Melanocyte of skin (primary cell): ENCODE measurements at places on chromosomes 3 and 15. TPM values are rescaled to one million over a fixed set of nuclear protein-coding genes. Genes with fewer than 3 reads are reported as not detected.

DCUN1D1 gene
- 26.8 and 34.2 TPM in 2 replicates for total RNA-seq

FAM43A gene
- total RNA-seq: 9.1 and 20.0 TPM in 2 replicates

AMT gene
- total RNA-seq: 0.93 and 2.0 TPM in 2 replicates

NAALADL2 gene
- total RNA-seq: 12.0 and 15.3 TPM in 2 replicates

KLHDC8B gene
- total RNA-seq: 12.7 and 14.9 TPM in 2 replicates

SCN11A gene
- not detected in 2 replicates for total RNA-seq

PPP1R14D gene
- not detected in 2 replicates for total RNA-seq

PARP15 gene
- 0.34 and 1.1 TPM in 2 replicates for total RNA-seq

ERC2 gene
- under 0.01 TPM in 1 of 2 replicates, not detected in the other for total RNA-seq

CRABP1 gene
- not detected in 2 replicates for total RNA-seq
